CD4-positive, alpha-beta T cell treated with Interleukin-17A for 1 hour (primary cell): ENCODE measurements at places on chromosomes 5 and 9.

DNA sequence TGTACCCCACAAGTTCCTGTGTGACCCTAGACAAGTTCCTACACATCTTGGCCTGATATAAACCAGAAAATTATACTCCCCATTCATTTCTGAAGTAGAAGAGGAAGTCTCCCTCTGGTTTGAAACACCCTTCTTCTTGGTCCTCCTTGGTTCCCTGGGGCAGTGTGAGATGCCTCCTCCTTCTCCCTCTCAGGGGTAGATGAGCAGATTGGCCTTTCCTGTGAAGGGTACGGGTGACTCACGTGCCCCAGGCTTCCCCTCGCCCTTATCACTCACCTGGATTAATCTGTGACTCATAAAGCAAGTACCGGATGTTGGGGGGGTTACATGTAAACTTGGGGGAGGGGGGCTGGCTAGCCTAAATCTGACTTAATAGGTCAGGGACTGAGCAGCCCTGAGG lies 11.1 kb upstream of the AQP3 start:
- peak; percentile 80 for DNase-seq

GRCh38 chr5:96142786-96143434 lies 181.3 kb upstream of the ELL2 start:
- no peak for DNase-seq

- no peak for DNase-seq
Observed at GRCh38 chr9:92455217-92455616, 27.1 kb downstream of the ASPN start.

DNA sequence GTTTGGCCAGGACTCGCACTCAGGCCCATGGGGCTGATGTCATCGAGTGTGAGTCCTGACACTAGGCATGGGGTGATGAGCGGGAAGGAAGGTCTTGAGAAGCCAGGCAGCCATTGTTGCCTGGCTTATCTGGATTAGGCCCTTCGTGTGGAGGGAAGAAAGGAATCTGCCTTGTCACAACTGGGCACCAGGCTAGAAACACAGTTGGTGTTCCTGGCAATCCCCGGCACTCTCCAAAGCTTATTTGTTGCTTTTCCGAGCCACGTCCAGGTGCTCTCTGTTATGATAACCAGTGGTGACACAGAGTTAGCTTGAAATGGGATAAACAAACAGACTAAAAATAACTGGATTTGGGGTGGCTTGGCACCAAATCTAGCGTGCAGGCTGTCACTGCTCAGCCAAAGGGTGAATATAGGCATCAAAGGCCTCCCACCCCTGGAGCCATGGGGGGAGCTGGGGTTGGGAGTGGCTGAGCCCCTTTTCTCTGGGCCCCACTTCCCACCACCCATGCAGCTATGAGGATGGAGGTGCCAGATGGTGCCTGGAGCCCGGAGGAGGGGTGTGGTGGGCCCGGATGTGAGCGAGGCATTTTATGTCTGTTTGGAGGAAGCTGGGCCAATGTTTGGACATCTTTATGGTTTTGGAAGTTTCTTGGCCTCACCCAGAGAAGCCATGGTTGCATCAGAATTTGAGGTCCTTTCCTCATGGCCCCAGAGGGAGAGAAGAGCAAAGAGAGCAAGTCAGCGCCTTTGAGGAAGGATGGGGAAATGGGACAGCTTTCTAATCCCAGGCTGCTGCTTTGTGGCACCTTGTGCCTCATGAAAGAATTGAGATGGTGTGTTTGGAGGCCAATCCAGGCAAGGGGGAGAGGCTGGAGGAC lies 98.0 kb upstream of the PITX1 start:
- DNase-seq, result no peak

DNA sequence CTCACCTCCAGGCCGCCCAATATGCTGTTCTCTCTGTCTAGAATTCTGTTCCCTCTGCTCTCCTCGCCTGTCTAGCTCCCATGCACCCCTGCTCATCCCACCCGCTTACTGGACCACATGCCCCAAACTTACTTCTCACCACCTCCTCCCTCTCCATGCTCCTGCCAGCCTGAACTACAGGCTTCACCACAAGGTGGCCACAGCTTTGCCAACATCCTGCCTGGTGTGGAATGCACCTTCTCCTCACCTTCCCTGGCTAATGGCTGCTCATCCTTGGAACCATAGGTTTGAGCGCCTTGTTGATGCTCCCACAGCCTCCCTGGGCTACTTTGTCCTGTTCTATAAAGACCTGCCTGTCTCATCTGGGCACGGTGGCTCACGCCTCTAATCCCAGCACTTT lies 9.6 kb downstream of the LAMC3 start:
- DNase-seq, result no peak

- DNase-seq, result no peak
Observed at GRCh38 chr5:163409384-163409783, 28.0 kb upstream of the CCNG1 start.
